ENCODE measurements at places on chromosomes 5 and 9. TPM values are rescaled to one million over a fixed set of nuclear protein-coding genes. Genes with fewer than 3 reads are reported as not detected.

- DNase-seq = no peak
Measured at GRCh38 chr9:14978022-14979000, 68.1 kb upstream of the FREM1 start.

DNA sequence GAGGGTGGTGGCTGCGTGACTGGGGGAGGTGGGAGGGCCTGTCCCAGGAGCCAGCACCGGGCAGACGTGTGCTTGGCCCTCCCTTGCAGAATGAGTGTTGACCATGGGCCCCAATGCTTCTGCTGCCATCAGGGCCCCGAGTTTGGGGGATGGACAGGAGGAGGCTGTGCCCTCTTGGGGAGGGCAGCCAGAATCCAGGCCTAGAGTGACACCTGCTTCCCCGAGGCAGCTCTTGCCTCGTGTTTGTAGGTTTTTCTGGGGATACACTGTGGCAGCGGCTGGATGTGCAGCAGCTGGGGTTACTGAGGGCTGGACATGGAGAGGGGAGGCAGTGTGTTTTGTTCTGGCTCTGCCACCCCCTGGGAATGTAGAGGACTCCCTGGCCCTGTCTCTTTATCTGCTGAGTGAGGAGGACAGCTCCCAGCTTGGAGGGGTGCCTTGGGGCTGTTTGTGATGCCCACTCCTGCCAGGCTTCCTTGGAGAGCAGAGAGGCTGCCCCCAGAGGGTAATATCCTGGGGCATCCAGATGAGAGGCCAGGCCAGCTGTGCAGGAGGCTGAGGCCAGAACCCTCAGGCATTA lies 22.7 kb downstream of the WNK2 start:
- DNase-seq = no peak

The AGXT2 gene
- not detected for total RNA-seq

The OLFM1 gene
- total RNA-seq = not detected

The TYRP1 gene
- not detected for total RNA-seq

Measured in CD8-positive, alpha-beta memory T cell (primary cell).